ENCODE measurements at places on chromosomes 5 and 9. TPM values are rescaled to one million over a fixed set of nuclear protein-coding genes. Genes with fewer than 3 reads are reported as not detected.

DNA sequence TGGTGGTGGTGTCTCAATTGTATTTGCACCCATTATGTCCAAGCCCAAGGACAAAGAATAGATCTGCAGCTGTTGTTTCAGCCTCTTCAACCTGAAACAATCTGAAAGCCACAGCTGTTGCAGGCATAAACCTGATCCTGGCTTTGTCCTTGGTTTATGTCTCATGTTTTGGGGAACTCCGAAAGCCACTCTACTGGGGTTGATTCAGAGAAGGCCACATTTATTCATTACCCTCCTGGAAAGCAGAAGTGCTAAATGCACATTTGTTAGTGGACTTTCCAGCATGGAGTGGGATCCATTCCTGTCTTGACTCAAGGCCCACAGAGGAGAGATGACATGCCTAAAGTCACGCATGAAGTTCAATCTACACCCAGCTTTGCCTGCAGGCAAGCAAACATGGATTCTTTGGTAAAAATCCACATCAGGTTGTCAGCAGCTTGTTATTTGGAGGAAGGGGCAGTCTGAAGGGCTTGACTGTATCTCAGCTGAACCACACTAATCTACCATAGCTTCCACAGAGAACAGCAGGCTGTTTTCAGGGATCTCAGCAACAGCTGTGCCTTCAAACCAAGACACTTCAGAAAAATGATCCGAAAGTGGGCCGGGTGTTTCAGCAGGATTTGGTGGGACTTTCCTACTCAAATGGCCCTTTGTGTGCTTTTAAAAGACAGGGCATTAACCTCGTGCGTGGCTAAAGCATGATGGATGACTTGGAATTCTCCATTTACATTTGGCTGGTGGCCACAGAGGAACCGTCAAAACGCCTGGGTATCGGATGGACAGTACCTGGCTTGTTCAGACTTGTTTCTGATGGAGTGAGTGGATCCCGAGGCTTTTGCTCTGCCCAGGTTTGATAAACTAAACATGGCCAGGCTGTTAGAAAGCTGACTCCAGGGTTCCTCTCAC lies 36.2 kb upstream of the ADAM19 start:
- DNase-seq, result no peak

DNA sequence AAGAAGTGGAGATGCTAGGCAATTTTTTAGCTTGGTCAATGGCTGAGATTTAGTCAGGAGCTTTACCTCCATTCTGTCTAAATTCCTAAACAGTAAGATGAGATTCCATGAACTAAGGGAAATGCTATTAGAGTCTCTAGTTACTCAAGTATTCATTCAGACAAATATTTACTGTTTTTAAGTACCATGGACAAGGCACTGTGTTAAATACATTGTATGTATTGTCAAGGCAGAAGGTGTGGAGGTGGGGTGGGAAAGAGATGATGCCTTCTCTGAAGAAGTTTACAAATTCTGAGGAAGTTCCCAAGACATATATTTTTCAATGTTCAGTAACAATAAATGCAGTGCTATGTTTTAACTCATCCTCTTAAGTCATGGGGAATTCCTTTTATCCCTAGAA lies 459.9 kb upstream of the NMUR2 start:
- DNase-seq, result no peak

DNA sequence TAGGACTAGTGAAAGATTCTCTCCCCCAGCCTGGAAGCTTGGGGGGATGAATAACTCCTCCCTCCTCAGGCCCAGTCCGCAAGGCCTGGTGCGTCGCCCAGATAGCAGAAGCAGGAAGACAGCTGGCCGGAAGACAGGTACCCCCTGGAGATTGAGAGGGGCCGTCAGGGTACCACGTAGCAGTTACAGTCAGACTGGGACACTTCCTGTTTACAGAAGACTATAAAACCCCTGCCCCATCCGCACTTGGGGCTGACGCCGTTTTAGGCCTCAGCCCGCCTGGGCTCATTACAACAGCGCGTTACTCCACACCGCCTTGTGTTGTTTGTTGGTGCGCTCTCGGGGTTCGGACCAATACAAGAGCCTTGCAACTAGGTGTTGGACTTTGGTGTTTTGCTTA lies 15.4 kb downstream of the SEMA6A start:
- no peak for DNase-seq

DNA sequence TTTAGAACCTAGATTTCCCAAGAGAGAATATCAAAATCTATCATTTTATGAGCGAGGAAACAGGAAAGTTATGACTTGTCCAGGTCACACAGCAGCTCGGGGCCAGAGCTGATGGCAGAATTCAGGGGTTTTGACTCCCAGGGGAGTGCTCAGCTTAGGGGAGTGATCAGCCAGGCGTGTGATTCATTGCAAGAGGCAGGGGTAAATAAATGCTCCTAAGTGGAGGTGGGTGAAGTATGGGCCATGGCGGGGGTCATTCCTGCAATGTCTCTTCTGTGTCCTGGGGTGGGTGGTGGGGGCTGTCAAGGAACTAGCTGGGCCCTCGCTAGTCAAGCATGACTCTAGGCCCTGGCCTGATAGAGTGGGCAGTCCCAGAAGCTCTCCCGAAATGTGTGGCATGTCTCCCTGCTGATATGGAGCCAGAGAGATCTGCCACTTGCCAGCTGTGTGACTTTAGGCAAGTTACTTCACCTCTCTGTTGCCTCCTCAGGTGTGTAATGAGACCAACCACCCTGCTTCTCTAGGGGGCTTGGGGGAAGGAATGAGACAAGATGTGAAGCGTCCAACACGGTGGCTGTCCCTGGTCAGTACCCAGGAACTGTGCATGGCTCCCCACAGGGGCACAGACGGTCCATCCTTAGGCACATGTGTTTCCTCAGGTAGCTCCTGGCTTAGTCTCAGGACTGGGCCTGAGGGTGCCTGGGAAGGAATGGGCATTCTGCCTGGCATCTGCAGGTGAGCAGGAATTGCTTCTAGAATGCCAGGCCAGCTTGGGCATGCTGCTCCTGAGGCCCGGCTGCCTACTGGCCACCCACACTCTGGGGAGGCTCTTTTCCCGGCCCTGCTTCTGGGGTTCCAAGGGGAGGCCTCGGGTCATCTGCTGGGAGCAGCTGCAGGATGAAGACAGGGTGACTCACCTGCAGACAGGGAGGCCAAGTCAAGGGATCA lies 36.5 kb upstream of the SH3PXD2B start:
- peak; percentile 18 for DNase-seq

GRCh38 chr9:129570450-129571297 lies 50.2 kb downstream of the C9orf50 start:
- peak; percentile 98 for DNase-seq

- no peak for DNase-seq
Measured at GRCh38 chr5:169838688-169839087, 141.6 kb downstream of the INSYN2B start.

DNA sequence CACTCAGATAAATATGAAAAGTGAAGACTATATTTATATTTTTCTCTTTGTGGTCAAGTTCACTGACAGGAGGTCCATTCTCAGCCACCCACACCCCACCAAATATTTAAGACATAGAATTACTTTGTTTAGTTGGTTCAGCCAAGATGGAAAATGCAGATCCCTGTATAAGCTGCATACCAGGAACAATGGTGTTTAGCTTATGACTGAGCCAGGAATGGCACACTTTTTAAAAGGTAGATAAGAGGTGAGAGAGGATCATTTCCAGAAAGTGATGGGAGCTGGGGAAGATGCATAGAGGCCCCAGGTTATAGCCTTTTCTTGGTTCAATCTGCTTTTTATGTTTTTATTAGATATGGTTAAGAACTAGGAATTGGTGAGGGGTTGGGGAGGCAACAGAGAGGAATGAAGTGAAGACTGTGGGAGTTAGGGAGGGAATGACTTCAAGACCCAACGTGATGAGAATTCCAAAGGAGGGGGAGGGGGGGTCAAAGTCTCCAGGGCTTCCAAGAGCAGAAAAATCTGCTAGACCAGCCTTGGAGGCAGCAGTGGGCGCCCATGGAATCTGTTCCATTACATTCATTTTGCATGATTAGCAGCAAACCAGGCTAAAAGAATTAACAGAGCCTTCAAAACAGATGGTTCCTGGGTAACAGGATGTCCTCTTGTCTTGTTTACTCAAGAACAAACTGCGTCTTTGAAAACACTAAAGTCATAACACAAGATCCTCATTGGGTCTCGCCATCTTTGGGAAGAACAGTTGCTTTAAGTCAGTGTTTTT lies 95.2 kb downstream of the FGF1 start:
- no peak for DNase-seq

The PCDHA11 gene
- total RNA-seq, result 0.27 TPM

The CD72 gene
- 0.05 TPM for total RNA-seq

- DNase-seq, result peak; percentile 95
Measured at GRCh38 chr5:157387683-157388093, 72.3 kb upstream of the NIPAL4 start.

GRCh38 chr5:175378444-175379028 lies 65.4 kb downstream of the DRD1 start:
- peak; percentile 100 for DNase-seq

The ALAD gene
- 11.2 TPM for total RNA-seq

DNA sequence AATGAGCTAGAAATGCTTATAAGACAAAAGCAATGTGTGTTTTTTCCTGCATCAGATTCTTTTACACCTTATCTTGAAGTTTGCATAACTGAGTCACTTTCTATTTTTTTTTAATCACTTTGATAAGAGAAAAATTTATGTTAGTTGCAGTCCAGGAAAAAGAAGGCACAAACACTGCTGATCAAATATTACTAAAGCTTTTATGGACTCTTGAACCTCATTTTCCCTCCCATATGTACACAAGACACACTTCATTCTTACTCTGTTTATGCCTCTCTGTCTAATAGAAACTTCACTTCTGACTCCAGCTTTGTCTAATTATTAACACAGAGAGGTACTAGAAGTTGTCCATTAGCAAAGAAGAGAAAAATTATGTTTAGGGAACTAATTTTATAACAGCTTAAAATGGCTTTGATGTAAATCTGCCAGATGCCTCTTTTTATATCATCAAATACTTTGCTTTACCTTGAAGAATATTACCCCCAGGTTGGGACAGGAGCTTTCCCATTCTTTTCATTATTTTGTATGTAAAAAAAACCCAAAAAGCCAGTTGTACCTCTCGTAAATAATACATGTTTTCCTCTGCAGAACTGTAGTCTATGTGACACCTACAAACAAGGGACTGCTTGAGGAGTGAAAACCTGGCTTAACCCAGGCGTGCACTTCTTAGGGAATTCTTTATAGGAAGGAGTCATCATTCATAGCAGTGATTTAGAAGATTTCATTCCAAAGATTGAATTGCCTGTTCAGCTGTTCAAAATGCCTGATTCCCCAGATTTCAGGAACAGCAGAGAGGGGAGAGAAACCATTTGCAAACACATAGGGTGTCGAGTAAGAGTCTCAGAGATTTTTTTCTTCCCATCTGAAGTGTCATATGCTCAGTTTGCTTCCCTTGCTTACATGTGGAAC lies 72.6 kb downstream of the DAPK1 start:
- DNase-seq, result no peak

The FOXE1 gene
- not detected for total RNA-seq

GRCh38 chr5:38494175-38494574 lies 62.3 kb downstream of the LIFR start:
- DNase-seq, result no peak

- peak; percentile 37 for DNase-seq
Measured at GRCh38 chr5:15383469-15383868, 116.5 kb upstream of the FBXL7 start.

All from M059J (cell line).